ENCODE measurements at places on chromosomes 5 and 9. TPM values are rescaled to one million over a fixed set of nuclear protein-coding genes. Genes with fewer than 3 reads are reported as not detected.

- peak; percentile 79 for DNase-seq
Observed at GRCh38 chr5:61467766-61468482, 135.9 kb downstream of the ZSWIM6 start.

Gene SLIT3
- 0.02 TPM for total RNA-seq

DNA sequence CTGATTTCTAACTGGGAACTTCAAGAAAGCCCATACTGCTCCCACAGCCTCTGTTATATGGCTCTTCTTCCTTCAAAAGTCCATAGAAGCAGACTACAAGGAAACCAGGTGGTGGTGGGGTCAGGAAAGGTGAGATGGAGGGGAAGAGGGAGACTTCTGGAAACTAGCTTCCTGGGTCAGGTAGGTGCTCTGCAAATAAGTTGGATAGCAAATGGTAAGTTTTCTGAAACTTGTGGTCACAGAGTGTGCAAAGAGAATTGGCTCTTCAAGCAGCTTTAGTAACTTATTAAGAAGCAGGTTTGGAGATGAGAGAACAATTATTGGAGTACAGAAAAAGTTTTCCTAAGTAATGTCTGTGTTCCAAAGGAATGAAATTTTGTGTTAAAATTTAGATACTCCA lies 316.9 kb downstream of the ADGRV1 start:
- DNase-seq: no peak

- no peak for DNase-seq
Observed at GRCh38 chr5:114782177-114782576, 387.5 kb downstream of the TRIM36 start.

GRCh38 chr9:40913928-40914673 lies 214.4 kb downstream of the FOXD4L6 start:
- DNase-seq: no peak

DNA sequence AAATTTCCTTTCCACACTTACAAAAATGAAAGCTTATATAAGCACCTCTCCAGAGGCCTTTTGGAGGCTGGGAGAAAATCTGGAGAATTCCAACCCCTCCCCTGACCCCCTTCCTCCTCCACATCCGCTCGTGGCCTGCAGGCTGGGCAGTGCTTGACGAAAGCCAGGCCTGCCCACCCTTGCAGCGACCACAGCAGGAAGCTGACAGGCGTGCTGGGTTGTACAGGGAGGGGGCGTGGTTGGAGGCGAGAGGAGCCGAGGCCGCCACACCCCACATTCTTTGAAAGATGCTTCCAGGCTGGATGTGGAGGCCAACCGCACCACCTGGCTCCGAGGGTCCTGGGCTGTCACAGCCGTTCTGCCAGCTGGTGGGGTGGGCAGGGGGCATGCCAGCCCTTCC lies 47.8 kb upstream of the IER5L start:
- DNase-seq: peak; percentile 17

Gene ASPN
- total RNA-seq: not detected

DNA sequence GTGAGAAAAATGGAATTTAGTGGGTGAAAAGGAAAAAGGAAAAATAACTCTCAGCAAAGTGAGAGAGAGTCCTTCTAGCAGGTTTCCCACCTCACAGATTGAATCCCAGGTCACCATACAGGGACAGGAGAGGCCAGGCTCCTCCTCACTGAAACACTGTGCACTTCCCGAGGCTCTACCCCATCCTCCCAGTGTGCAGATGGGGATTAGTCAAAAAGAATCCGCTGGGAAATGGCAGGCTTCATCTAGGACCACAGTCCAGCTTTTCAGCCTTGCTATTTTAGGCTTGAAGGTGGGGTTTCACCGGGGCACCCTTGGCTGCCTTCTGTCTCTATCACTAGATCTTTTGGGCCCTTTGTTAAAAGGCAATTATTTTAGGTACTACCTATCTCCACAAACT lies 47.8 kb downstream of the YIPF5 start:
- no peak for DNase-seq

DNA sequence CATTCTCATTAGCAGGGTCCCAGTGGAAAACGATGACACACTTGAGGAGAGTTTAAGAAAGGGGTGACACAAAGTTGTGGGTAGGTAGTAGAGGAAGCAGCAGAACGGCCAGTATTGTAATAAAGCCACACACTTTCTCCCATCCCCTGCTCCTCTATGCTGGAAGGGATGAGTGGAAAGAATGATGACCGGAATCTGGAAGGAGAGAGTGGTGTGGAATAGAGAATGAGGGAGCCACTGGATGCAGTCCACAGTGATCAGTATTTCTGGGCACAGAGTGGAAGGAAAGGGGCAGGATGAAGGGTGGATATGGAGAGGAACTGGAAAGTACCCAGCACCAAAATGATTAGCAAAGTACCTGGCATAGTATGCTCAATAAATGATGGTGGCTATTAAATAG lies 133.8 kb upstream of the DAB2 start:
- no peak for DNase-seq

Gene CLIC3
- total RNA-seq: not detected

DNA sequence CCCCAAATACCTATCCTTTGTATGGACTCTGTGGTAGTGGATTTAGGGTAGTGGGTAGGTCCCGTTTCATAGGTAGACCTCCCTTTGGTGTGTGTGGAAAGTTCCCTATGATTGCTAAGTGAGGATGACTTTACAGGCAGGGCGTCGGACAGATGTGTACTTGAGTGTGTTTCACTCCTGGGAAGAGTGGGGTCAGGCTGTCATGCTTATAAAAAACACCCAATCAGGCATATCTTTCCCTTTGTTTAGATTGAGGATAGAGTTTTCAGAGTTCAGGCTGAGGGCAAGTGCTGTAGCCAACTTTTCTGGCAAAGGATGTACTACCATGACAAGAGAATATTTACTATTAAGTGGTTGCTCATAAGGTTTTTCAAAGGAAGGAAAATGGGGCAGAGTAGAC lies 242.0 kb downstream of the YTHDC2 start:
- DNase-seq: no peak

- DNase-seq: peak; percentile 71
Observed at GRCh38 chr5:127878174-127878750, 175.1 kb downstream of the CCDC192 start.

GRCh38 chr9:123772967-123773366 lies 157.0 kb downstream of the DENND1A start:
- no peak for DNase-seq

Gene TESK1
- total RNA-seq: 25.3 TPM

Gene C5
- 1.6 TPM for total RNA-seq

- no peak for DNase-seq
Observed at GRCh38 chr9:135165756-135166519, 78.5 kb downstream of the OLFM1 start.

Gene FAM221B
- total RNA-seq: not detected

DNA sequence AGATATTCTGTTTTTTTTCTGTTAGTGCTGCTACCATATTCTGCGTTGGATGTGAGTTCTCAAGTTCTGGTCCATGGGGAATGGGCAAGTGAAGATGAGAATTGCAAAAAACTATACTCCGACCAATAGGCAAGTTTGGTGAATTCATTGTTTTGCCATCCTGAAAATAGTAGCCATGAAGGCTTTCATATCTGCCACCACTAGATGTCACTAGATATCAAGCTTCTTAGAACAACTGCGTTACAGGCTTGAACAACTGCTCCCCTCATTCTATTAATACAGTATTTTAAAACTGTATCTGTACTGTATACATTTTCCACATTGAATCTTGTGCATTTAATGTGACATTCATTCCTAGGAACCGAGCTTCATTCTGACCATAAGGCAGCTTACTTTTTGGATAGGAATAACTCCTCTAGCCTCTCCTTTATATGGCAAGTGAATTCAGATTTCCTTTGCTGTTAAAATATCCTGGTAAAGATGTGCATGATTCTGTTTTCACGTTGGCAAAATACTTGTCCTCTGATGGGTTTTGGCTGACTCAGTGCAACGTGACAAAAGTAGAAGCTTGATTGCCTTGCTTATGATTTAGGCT lies 163.6 kb downstream of the SREK1 start:
- peak; percentile 69 for DNase-seq

DNA sequence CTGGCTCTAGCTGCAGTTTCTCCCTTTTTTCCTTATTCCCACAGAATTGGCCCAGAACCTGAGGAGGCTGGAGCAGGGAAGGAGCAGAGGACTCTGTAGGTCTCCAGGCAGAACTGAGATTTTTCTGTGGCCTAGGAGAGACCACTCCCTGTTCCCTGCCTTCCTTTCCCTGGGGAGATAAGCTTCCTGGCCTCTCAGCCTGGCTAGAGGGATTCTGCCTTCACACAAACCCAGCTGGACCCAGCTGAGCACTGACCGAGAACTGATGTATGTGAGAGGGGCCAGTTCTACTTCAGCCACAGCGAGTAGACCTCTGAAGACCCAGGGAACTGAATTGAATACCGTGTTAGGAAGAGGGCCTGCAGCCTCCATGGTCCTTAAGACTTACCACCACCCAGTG lies 48.0 kb downstream of the RUSC2 start:
- DNase-seq: no peak

DNA sequence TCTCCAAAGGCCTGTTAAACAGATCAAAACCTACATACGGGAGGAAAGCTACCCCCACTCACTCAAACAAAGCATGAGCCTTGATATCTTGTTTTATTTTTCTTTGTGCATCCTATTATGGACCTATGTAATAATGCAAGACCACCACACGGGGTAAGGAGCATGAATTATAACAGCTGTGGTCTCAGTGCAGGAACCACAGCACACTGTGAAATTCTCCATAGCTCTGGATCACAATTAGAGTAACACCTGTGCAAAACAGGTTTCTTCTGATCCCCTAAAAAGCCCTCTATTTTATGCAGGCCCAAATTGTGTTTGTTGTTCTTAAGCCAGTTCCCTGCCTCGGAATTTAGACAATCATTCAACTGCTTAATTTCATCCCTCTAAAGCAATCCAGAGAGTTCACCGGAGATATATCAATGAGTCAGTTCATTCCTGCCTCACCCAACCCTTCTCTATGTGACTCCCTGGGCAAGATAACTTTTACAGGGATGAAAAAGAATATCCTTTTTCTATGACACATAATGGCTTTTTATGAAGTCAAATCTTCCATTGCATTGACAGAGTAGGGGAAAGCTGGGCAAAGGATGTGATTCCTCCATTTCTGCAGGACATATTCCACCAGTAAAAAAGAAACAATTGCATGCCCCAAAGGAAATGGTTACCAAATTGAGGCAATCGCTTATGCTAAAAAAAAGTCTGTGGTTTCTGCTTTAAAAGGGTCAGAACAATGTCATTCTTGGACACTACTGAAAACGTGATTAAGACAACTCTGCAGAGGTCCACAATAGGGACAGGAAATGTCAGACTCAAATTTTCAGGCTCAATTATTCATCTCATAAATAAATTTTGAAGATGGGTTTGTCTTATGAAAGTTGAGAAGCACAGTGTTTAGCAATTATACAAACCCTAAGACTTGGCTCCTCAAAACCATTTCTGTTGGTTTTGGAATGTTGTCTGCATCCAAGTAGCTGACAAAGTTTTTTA lies 41.6 kb upstream of the FST start:
- no peak for DNase-seq

DNA sequence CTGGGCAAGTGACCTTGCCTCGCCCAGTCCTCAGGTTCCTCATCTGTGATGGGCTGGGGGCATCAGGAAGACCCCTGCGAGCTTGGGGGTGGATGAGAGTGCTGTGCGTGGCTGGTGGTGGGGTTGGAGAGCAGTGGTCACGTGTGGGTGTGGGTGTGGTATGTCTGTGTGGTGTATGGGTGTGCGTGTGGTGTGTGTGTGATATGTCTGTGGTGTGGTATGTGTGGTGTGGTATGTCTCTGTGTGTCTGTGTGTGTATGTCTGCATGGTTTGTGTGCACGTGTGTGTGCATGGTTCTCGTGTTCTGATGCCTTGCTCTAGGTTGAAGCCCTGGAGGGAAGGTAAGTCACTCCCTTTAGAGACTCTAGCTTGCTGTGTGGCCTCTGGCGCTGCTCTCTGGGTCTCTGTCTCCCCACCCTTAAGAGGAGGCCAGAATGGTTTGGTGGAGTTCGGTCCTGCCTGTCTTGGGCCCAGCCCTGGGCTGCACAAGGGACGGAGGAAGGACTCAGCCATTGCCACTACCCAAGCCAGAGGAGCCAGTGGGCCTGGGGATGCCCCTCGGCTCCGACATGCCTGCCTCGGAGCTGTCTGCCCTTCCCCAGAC lies 87.0 kb downstream of the RXRA start:
- no peak for DNase-seq

DNA sequence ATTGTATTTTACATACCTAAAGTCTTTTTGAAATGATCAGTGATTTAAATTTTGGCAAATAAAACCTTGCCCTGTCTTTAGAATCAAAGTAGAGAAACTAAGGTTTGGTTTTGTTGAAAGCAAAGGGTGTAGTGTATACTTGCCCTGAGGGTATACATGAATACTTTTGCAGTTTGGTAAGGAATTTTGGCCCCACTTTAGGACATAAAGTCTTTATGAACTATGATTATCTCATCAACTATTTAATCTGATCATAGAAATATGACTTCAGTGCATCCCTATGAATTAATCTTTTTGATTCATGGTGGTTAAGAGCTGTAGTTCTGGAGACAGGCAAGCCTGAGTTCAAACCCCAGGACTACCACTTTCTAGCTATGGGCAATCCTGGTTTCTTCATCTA lies 17.7 kb downstream of the RAD1 start:
- no peak for DNase-seq

- DNase-seq: peak; percentile 69
Observed at GRCh38 chr5:32312197-32312594, 543 bp downstream of the MTMR12 start.

GRCh38 chr5:80368661-80369480 lies 39.0 kb upstream of the ZFYVE16 start:
- DNase-seq: no peak

GRCh38 chr9:71210326-71210725 lies 88.9 kb upstream of the TRPM3 start:
- DNase-seq: no peak

DNA sequence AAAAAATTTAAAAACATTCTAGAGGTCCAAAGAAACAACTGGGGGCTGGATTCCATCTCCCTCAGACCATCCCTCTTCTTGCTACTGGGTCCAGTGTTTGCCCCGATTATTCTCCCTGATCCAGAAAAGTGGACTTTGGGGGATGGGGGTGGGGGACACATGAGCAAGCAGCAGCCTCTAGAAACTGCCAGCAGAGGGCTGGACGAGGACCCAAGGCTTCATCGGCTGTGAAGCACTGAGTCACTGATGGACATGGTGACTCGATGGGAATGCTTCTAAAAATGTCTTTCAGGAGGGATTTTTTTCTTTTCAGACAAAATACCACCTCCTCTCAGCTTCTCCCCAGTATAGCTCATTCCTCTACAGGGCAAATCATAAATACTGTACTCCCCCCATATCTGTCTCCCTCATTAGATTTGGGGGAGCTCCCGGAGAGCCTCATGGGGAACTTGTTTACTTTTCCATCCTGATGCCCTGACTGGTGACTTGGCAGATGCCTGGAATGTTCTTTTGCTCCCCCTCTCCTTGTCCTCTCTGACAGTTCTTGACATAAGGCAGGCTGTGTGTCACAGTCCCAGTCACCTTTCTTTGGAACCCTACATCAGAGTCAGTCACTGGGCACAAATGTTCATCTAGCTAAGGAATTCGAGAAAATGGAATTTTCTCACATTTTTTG lies 67.2 kb upstream of the STC2 start:
- DNase-seq: no peak
